ENCODE measurements at places on chromosomes 6 and 20. TPM values are rescaled to one million over a fixed set of nuclear protein-coding genes. Genes with fewer than 3 reads are reported as not detected.

PTK6 gene
- 0.48 TPM for total RNA-seq

ZC2HC1B gene
- not detected for total RNA-seq

BPIFB1 gene
- not detected for total RNA-seq

ZKSCAN4 gene
- 8.3 TPM for total RNA-seq
